ENCODE measurements at places on chromosomes 12 and 14.

DNA sequence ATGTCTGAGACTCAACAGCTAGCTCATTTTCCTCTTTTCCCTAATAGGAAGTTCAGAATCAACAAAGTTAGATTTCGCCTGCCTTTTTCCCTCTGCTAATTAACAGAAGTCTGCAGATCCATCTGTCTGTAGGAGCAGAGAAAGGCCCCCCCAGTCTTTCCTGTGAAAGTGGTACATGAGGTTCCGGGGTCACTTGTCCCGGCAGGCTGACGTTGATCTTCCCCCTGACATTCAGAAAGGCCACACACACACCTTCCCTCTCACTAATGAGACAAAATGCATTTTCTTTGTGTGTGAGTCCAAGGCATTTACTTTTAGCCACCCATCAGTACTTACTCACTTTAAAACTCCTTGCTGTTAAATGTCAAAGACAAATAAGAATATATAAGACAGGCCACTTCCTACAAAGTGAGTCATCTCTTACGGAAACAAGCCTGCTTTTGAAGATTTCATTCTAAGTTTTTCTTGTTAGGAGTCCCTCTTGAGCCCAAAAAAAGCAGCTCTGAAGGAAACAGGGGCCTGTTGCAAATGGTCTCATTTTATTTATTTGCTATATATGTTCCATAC lies 138.7 kb downstream of the TTC7B start:
- peak; percentile 56 for DNase-seq

DNA sequence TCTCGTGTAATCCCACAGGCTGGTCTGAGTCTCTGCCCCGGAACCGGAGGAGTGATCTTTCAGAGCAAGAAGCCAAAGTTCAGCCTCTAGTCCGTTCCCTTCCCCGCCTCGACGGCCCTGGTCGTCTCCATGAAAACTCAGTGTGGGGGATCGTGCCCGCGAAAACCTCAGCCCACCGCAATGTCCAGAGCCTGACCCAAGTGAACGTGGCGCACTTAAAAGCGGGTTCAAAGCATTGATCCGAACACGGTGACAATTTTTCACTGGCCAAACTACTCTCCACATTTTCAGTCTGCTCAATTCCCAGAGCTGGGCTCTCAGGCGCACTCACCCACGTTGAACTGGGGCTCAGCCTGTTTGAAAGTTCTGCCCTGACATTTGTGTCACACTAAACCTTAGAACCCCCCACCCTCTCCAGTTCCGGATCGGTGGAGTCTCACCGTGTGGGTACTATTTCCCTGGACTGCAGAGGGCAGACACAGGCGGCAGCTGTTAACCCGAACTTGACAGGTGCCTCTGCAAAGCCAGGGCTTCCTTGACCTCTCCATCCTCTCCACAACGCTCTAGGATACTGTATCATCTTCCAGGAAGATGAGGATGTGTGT lies 886 bp upstream of the PRICKLE1 start:
- DNase-seq, result peak; percentile 23

- no peak for DNase-seq
Measured at GRCh38 chr12:124655048-124655697, 87.8 kb upstream of the NCOR2 start.

DNA sequence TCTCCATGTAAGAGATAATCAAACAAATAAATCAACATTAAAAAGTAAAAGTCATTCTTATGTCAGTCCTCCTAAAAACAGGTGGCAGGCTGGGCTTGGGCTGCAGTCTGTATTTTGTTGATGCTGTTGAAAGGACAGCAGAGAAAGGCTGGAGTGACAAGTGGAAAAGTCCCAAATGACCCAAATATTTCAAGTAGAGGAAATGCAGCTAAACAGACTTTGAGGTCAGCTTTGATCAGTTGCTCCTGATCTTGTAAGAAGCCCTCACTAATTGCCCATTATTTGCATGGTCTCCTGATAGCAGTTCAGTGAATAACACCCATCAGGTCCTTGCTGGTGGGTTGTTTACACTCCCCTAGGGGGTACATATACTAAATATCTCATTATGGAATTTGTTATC lies 24.9 kb downstream of the TBX3 start:
- no peak for DNase-seq

GRCh38 chr14:37413504-37414003 lies 181.5 kb downstream of the FOXA1 start:
- no peak for DNase-seq

DNA sequence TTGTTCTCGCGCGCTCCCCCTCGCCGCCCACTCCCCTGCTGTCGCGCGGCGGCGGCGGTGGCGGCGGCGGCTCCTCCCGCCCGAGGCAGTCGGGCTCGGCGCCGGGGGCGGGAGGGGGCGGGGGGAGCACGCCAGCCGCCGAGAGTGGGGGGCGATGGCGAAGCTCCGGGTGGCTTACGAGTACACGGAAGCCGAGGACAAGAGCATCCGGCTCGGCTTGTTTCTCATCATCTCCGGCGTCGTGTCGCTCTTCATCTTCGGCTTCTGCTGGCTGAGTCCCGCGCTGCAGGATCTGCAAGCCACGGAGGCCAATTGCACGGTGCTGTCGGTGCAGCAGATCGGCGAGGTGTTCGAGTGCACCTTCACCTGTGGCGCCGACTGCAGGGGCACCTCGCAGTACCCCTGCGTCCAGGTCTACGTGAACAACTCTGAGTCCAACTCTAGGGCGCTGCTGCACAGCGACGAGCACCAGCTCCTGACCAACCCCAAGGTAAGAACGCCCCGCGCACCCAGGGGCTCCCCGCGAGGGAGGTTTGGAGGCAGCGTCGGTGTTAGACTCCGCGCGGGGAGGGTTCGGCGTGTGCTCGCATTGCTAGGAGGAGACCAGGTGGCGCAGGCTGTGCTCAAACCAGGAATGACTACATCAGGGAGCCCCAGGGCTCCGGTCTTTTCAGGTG lies 629 bp downstream of the KCNMB4 start:
- no peak for DNase-seq

DNA sequence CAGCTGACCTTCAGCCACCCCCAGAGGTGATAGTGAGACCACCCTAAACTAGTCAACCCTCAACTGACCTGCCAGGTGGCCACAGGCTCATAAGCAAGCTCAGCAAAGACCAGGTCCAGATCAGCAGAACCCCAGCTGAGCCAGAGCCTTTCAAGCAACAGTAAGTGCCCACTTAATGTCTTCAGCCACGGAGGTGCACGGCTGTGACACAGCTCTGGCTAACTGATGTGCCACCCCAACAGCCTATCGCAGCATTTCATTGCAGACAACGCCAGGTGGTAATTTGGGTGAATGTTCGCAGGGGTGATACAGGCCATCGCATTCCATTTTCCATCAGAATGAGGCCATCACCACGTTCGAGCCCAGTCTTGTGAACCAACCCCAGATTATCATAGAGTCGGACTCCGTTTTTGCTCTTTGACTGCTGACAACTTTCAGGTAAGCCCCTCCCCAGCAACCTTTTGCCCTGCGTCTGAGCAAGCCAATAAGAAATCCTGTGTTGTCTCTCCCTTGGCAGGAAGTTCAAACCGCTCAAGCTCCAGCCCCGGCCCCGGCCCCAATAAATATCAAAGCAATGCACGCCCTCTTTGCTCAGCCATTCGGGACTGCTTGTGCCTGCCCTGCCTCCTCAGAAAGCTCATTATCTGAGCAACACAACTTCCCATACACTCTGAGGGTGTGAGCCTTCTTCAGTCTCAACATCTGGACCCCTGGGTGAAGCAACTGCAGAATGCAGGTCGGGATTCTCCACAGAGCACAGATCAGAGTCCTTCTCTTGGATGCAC lies 44.4 kb downstream of the JAG2 start:
- DNase-seq, result no peak

GRCh38 chr12:120666571-120667390 lies 20.2 kb upstream of the MLEC start:
- DNase-seq, result no peak

GRCh38 chr12:28949184-28949583 lies 199.9 kb upstream of the FAR2 start:
- DNase-seq, result no peak

DNA sequence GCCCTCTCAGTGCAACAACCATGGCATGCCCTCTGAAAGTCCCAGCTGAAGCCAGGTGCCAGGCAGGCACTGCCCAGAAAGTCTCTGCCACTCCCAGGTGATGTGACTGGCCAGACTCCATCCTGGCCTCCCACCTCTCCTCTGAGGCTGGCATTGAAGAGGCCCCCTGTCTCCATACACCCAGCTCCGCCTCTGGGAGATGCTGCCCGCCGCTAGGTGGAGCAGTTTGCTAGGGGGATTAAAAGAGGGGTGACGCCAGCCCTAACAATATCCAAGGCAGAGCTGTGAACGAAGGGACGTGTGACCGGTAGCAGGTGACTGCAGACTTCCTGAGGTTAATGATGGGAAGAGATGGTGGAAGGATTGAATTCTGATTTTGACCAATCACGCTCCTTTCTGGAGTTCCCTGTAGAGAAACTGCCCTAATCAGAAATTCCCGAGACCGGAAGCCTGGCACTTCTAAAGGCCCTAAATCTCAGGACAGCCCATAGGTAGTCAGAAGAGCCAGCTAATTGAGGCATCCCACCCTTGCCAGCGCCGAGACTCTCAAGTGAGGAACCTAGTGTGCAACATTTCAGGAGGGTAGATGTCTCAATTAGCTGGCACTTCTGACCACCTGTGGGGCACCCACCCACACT lies 8.3 kb upstream of the PLEK2 start:
- peak; percentile 53 for DNase-seq

DNA sequence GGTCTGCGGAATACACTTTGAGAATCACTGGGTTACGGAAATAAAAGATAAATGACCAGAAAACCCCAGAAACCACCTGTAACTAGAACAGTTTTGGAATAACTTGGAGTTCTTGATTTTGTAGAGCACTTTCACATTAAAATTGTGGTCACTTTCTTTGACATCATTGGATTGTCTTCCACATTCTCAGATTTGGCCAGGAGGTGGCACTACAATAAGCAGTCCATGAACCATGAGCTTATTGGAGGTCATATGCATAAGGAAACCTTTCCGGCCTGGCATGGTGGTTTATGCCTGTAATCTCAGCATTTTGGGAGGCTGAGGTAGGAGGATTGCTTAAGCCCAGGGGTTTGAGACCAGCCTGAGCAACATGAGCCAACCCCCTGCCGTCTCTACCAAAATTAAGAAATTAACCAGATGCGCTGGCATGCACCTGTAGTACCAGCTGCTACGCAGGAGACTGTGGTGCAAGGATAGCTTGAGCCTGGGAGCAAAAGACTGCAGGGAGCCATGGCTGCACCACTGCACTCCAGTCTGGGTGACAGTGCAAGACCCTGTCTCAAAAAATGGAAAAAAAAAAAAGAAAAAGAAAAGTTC lies 107.7 kb upstream of the CAND1 start:
- DNase-seq, result peak; percentile 31

DNA sequence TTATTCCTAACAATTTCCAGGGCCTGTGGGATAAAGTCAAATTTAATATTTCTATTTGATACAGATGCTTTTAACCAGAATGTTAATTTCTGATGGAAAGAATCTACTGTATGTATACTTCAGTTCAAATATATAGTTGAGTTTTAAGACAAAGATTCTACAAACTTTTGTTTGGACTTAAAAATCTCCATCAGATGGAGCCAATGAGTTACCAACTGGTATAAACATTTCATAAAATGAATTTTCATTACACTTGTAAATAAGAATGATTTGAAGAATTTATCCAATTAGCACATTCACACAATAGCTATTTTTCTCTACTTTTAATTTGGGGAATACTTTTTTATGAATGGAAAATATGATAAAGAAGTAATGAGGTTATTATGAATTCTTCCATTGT lies 425.2 kb upstream of the MIS18BP1 start:
- DNase-seq, result no peak

GRCh38 chr14:59317798-59318505 lies 129.5 kb downstream of the DAAM1 start:
- no peak for DNase-seq

DNA sequence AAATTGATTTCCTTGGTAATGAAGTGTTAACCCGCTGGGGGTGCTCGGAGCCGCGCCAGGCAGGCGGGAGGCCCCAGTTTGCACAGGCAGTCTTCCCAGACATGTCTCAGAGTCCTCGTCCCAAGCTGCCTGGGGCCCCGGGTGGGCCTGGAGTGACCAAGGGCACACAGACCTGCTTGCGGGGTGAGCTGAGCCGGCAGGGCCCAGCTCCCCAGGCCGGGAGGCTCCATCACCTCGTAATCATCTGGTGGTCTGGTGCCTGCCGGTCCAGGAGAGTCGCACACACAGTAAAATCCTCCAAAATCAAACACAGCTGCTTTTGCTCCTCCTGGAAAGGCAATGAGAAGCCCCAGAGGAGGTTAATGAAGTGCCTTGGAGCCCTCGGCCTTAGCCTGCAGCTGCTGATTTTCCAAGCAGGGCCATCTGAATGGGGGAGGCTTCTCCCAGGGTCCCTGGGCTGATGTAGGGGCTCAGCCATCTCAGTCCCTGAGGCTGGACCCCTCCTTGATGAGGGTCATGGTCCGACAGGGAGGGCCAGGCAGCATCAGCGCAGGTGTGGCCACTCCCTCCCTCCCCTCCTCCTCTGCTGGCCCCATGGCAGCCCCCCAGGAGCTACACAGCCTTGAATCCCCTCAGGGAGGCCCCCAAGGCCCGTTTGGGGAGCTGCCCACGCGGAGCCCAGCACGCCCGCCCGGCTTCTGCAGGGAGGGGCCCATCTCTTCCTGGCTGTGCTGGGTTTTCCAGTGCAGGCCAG lies 39.4 kb upstream of the FBRSL1 start:
- DNase-seq, result no peak

DNA sequence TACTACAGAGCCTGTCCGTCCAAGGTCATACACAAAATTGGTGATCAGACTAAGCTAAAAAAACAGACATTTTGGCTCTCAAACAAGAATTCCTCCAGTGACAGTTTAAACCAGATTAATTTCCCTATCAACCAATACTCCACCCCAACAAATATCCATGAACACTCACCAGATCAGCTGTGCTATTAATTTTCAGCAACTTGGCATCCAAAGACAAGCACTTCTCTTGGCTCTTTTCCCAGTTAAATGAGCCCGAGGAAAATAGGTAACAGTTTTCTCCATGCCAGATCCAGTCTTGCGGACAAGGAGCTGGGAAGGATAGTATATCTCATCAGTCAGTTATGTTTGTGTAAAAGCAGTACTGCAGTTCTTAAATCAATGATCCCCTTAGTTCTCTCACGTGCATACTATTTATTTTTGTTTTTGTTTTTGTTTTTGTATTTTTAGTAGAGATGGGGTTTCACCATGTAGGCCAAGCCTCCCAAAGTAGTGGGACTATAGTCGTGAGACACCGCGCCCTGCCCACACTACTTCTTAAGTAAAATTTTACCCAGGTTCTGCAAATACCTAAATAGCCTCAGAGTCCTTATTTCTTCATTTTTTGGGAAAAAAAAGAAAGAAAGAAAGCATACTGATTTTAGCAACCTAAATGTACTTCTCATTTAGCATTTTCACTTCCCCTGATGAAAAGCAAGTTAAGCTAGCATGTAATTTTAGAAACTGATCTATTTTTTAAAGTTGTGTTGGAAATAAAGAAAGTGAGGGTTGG lies 11.1 kb downstream of the OLR1 start:
- DNase-seq, result peak; percentile 84

GRCh38 chr12:53049571-53050318 lies at the start of gene TNS2:
Gene TNS2 (plus strand): TSS chr12:53050065. CDS start chr12:53050186, 121 bp downstream.
- no peak for DNase-seq

GRCh38 chr12:84329938-84330337 lies 582.7 kb downstream of the SLC6A15 start:
- no peak for DNase-seq
